ENCODE measurements at places on chromosomes 12 and 14.

DNA sequence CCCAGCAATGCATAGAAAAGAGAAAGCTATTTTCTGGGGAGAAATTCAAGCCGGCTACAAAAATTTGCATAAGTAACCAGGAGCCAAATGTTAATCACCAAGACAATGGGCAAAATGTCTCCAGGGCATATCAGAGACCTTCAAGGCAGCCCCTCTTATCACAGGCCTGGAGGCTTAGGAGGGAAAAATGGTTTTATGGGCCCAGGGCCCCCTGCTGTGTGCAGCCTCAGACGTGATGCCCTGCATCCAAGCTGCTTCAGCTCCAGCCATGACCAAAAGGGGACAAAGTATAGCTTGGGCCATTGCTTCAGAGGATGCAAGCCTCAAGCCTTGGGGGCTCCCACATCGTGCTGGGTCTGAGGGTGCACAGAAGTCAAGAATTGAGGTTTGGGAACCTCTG, 15.8 kb downstream of the TMEM233 start:
- DNase-seq, result no peak

DNA sequence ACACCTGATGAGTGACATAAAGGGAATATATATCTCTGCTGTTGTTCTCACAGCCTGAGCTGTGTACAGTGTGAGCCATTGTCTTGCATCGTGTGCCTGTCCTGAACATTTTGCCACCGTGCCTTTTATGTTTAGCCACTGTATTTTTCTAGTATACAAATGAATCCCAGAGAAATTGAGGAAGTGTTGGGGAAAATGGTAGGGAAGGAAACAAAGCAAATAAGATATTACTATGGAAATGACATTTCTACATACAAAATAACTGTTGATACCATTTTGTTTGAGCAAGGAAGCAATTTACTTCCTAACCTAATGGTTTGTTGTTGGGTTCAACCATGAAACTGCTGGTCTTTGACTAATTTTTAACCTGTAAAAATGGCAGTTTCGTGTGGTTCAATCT, 5.5 kb downstream of the PSMA6 start:
- DNase-seq, result no peak

DNA sequence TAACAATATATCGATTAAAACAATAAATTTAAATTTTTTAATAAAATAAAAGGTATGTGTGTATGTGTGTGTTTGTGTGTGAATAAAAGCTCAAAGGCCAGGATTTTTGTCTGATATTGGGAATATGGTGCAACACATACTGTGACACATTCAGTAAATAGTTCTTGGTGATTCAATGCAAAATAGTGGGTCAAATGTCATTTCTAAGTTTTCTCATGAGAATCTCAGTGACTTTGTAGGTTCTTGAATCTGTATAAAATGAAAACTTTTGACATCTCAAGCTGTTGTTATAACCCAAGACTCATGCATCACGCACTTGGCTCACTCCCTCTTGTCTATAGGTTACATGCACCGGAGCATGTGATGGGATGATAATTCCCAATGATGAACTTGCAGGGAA, 16.2 kb upstream of the MED6 start:
- no peak for DNase-seq

DNA sequence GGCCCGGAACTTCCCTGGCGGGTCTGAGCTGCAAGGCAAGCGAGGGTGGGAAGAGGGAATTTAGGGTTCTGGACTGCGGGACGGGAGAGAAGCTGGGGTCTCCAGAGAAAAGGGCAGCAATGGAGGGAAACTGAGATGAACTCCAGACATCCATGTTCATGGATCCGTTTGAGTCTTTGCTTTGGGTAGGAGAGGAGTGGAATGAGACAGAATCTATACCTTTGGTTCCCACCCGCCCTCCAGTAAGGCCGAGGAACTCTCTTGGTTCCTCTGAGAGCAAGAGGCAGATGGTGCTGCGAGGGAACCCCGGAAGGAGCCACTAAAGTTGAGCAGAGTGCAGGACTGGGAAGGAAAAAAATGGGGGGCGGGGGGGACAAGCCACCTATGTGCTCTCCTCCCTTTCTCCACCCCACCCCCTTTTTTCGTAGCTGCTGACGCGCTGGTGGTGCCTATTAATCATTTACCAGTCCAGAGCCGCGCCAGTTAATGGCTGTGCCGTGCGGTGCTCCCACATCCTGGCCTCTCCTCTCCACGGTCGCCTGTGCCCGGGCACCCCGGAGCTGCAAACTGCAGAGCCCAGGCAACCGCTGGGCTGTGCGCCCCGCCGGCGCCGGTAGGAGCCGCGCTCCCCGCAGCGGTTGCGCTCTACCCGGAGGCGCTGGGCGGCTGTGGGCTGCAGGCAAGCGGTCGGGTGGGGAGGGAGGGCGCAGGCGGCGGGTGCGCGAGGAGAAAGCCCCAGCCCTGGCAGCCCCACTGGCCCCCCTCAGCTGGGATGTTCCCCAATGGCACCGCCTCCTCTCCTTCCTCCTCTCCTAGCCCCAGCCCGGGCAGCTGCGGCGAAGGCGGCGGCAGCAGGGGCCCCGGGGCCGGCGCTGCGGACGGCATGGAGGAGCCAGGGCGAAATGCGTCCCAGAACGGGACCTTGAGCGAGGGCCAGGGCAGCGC, 1.2 kb downstream of the SSTR1 start:
- DNase-seq, result peak; percentile 89

DNA sequence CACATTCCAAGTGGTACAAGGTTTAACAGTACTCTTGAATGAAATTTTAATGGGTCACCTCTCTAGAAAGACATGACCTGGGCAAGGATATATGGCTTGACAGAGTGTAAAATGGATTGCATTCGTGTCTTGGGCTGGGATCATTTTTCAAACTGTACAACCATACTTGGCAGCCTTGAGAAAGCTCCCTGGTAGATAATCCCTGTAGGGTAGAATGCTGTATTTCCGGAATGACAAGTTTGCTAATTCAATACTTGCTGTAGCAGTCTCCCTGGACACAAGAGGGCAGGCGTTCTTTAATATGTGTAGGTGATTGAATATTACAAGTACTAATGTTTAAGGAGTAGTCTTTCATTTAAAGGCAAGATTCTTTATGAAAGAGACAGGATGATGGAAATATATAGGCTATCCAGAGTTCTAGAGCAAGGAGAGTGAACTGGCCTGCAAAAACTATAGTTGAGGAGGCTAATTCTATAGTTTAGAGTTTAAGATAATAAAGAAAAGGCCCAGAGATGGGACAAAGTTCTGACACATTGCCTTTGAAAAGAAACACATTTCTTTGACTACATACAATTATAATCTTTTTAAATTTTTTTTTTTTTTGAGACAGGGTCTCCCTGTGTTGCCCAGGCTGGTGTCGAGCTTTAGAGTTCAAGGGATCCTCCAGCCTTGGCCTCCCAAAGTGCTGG, 53.4 kb downstream of the PLBD1 start:
- DNase-seq, result peak; percentile 99

- no peak for DNase-seq
Observed at GRCh38 chr12:88665071-88665470, 84.8 kb upstream of the KITLG start.

DNA sequence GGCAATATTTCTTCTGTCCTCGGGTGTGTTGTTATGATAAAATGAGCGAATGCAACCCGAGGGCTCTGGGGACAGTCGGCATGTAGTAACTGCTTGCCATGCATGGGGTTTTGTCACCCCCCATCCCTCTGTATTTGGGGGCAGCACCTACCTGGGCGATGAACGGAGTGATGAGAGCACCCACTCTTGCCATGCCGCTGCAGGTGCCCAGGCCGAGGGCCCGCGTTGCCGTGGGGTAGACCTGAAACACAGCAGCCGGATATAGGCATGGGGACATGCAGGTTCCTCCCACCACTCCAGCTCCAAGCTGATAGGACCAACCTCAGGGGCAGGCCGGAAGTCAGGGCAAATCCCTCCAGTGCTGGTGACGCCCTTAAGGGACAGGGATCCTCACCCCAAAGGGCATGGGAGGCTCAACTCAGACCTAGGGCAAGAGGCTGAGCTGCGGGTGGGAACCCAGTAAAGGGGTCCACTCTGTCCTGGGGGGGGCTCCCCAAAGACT, 35.8 kb downstream of the DAO start:
- DNase-seq, result no peak

GRCh38 chr14:104387022-104388010, 192.2 kb upstream of the C14orf180 start:
- no peak for DNase-seq

GRCh38 chr14:100844421-100844820, 18.5 kb downstream of the MEG3 start:
- DNase-seq, result no peak

- peak; percentile 44 for DNase-seq
Observed at GRCh38 chr12:57993030-57993429, 51.7 kb downstream of the ATP23 start.

DNA sequence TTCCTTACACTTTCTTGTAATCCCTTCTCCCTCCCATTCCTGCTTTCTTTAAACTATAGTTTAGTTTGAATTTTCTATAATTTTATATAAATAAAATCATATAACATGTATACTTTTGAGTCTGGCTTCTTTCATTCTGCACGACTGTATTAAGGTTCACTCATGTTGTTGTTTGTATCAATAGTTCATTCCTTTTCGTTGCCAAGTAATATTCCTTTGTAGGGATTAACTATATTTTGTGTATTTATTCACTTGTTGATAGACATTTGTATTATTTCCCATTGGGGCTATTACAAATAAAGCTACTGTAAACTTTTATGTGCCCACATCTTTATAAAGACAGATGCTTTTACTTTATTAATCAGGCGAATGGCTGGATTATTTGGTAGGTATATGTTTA, 39.4 kb upstream of the TBC1D15 start:
- DNase-seq, result no peak

- no peak for DNase-seq
Observed at GRCh38 chr14:101195309-101195901, 291.9 kb upstream of the RTL1 start.

- no peak for DNase-seq
Observed at GRCh38 chr12:91256411-91256810, 73.8 kb upstream of the DCN start.

- DNase-seq, result no peak
Observed at GRCh38 chr12:9114946-9115345, 773 bp downstream of the A2M start.

- peak; percentile 73 for DNase-seq
Observed at GRCh38 chr12:34625116-34625515, 602.8 kb downstream of the ALG10 start.

GRCh38 chr14:90691627-90692026, 124.6 kb downstream of the TTC7B start:
- no peak for DNase-seq

GRCh38 chr12:105986779-105987684, 151.7 kb downstream of the NUAK1 start:
- DNase-seq, result no peak

- DNase-seq, result no peak
Observed at GRCh38 chr12:13099066-13099843, 4.2 kb downstream of the GSG1 start.

GRCh38 chr14:58315606-58316005, 17.3 kb downstream of the ARID4A start:
- DNase-seq, result peak; percentile 17

GRCh38 chr14:91232603-91233002, 11.9 kb downstream of the GPR68 start:
- no peak for DNase-seq

DNA sequence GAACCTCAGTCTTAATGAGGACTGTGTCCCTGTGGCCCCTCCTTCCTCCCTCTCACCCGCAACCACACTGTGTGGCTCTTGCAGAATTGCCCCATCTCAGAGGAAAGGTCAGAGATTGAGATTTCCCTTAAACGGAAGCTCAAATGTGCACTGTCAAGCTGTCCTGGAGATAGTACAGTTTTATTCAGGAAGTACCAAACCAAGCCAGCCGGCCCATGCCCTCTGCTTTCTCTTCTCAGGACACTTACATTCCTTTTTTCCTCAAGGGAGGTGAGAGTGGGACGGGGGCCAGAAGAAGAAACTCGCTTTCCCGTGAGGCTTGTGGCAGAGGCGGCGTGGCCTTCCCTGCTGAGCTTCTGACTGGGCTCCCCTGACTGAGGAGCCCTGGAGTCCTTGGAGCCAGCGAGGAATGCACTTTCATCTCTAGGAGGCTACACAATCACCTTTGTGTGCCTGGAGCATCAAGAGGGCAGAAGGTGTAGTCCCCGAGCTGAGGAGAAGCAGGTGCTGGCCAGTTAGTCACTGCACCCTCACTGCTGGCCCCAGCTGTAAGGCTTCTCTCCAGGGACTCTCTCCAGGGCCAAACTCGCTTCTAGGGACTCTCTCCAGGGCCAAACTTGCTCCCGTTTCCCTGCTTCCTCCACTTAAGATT, 24.1 kb upstream of the ATP2A2 start:
- DNase-seq, result peak; percentile 53

DNA sequence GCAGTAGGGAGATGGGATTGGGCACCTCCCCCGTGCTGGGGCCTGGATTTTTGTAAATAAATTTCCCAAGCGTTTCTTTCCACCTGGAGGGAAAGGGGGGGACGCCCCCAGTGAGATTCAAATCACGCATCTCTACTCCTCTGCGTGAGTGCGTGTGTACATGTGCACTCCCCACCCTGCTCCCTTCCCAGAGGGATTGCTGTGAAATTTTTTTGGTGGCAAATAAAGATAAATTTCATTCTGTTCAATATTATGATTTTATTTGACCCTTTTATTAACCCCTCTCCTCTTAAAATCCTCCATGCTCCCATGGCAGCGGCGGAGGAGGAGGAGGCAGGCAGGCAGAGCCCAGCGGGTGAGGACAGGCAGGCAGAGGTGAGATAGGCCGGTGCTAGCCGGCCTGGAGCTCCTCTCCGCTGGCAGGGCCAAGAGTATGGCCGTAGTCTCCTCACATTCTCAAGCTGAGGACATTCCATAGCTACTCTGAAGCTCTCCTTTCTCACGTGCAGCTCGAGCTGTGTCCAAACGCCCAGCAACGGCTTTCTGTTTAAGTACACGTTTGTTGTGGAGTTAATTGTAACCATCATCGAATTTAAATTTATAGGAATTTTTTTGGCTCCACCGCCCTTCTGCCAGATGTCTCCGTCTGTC, 1.5 kb upstream of the HOTAIR start:
- DNase-seq, result no peak

DNA sequence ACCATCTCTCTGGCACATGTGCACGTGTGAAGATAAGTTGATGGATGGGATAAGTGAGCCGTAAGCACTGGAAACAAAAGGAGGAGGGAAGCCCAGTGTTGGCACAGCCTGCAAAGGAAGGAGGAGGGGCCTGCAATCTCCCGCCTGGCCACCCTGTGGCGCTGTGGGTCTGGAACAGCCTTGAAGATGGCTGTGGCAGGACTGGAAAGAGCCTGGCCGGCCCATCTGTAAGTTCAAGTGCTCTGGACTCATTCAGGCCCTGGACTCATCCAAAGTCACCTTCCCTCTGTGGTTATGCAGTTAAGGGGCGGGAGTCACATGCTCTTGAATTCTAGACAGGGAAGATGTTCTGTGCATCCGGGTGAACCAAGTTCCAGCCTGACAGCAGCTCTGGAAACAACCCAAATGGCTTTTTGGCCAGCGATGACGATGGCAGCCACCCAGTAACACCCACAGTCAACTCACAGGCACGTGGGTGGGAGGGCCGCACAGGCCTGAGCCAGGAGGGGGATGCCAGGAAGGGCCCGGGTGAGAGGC, 50.4 kb downstream of the CHGA start:
- DNase-seq, result peak; percentile 17
